Ammon's horn (tissue), 1 donor: ENCODE measurements at places on chromosomes 2 and 18.
A peak's percentile ranks its signal among the peaks of the same experiment; 100 is the strongest.

GRCh38 chr2:118198268-118198667, 110.0 kb downstream of the INSIG2 start:
- DNase-seq: no peak

- DNase-seq: no peak
These were observed 42.9 kb upstream of the MCFD2 start for GRCh38 chr2:46958431-46959017.

DNA sequence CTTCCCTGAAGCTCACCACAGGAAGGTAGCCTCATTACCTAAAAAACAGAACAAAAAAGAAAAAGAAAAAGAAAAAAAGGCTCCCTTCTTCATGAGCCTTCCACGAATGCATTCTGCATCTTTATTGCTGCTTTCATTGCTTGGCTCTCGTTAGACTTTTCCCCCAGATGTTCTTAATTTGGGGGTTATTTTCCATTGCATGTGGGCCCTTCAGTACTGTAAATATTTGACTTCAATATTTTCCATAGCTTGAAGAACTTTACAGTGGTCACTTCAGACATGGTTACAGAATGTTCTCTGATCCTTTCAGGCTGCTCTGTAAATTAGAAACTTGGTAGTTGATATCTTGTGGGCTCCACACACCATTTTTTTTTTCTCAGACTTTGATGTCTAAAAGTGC, 65.6 kb upstream of the COPS8 start:
- DNase-seq: no peak

GRCh38 chr2:70549064-70549710, 4.4 kb downstream of the TGFA start:
- no peak for DNase-seq

DNA sequence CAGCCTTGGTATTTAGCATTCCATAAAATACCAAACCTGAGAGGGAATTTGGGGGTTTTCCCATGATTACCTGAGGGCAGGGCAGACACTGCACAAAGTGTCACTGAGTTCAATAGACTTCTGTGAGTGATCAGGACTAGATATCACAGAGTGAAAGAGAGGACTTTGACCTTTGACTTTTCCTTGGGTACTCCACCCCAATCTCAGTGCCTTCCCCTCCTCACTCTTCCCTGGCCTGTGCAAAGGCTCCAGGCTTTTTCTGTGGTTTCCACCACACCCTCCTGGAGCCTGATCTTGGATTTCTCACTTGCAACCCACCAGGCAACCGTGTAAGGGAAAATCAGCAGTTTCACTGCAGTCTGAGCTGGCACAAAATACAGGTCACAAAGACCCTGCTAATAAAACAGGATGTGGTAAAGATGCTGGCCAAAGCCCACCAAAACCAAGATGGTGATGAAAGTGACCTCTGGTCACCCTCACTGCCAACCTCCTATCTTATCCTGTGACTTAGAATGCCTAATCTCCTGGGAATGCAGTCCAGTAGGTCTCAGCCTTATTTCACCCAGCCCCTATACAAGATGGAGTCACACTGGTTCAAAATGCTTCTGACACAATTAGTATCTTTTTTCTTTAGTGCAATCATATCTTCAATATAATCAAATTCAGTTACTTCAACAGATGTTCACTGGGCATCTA, 64.0 kb downstream of the BOD1L2 start:
- DNase-seq: no peak

- DNase-seq: no peak
These were observed 29.3 kb downstream of the RDH14 start for GRCh38 chr2:18531194-18531593.

GRCh38 chr2:46232860-46233259, 64.3 kb upstream of the EPAS1 start:
- peak; percentile 13 for DNase-seq

DNA sequence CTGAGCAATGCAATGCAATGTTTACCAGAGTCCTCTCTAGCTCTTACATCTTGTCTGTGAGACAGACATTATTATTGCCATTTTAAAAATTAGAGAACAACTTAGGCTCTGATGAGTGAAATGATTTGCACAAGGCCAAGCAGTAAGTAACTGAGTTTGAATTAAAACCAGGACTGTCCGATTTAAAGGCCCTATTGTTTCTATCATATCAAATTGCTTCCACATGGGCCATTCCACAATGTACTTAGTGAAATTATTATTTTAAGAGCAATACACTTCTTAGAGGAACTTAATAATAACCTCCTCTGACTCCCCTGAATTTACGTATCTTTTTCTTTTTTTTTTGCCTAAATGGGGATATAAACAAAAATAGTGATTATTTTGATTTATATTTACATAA, 64.6 kb downstream of the PLCL1 start:
- DNase-seq: no peak

DNA sequence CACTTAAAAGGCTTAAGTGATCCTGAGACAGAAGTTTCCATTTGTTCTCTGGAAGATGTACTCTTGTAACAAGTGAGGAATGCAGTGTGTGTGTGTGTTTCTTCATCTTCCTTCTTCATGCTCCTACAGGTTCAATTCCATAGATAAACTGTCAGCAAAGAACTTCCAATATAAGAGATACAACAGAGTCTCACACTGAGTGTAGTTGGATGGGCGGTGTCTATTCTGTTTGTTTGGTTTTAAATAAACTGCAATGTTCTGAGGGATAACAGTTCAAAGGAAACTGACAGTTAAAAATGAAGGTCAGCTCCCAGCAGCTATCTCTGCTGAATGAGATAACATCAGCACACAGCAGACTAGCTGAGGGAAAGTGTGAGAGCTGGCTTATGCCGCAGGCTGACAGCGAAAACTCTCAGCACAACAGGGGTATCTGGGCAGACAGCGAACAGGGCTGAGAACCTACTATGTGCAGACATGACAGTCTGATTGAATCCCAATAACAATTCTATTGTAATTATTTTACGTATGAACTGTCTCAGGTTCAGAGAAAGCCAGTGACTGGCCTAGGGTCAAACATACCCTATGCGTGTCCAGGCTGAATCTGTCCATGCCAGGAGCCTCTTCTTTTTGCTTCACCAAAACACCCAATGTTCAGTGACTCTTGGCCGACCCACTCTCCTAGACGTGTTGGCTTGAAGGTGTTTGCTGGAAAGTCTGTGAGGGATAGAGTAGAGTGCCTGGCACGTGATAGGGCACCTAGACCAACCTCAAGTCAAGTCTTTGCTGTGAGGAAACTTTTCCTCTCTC, 201.9 kb upstream of the TRIB2 start:
- DNase-seq: no peak

DNA sequence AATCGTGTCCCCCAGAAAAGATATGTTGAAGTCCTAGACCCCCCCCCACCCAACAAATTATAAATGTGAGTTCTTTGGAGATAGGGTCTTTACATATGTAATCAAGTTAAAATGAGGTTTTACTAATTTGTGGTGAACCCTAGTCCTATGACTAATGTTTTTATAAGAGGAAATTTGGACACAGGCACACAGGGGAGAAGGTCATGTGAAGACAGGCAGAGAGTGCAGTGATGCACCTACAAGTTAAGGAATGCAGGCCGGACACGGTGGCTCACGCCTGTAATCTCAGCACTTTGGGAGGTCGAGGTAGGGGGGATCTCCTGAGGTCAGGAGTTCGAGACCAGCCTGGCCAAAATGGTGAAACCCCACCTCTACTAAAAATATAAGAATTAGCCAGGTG, 5.8 kb upstream of the PMAIP1 start:
- DNase-seq: no peak

DNA sequence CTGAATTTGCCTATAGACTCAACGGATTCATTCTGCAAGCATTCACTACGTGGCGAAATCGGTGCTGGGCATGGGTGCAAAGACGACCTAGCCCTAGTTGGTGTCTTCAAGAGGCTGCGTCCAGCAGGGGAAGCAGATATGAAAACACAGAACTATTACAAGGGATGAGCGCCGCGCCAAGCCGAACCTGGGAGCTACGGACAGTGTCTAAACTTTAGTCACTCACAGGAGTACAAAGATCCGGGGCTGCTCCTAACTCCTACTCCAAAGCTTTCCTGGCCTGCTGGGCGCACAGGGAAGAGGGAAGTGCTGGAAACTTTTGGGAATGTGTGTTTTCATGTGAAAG, 732 bp upstream of the ANXA4 start:
- peak; percentile 39 for DNase-seq

DNA sequence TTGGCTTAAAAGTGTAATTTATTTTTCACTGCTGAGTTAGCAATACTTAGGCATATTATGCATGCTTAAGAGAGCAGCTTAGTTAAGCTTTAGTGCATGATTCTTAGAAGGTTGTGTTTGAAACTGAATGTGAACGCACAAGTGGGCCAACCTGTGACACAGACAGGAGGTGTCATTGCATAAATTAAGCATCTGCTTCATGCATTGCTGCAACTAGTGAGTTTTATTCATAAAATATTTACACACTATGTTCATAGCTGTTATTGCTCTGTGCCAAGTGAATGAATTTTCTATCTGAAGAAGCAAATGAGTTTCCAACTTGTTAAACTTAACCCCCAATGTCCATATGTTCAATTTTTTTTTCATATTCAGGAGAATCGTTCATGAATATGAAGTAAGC, 806.4 kb downstream of the GALR1 start:
- DNase-seq: no peak

DNA sequence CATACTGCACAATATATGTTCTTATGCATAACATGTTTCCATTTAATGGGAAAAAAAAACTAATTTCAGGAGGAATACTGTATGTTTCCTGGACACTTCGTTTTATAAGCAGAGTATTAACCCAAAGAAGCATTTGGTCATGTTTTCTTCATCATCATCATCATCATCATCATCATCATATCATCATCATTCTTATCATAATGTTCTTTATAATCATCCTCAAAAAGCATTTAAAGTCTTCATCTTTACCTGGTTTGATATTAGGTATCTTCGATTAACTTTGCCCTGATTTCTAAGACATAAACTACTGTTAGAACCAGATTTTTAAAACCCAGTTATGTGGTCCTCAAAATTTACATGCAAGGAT, 47.9 kb downstream of the ZEB2 start:
- no peak for DNase-seq

DNA sequence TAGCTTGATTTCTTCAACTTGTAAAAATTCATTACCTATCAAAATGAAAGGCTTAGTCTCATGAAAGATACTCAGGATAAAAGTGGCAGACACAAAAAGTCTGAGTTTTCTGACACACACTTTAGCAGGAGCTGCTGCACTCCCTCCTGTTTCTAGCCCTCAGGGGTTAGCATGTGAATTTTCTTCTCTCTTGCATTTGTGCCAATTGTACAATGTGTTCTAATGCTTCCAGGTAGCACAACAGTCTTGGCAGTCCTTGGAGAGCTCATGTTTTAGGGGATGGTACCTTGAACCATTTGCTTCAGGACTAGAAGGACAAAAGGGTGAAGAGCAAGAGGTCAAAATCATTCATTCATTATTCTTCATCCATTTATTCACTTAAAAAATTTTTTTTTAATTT, 316.8 kb downstream of the AFF3 start:
- DNase-seq: no peak

- DNase-seq: no peak
These were observed 116.0 kb downstream of the ABCA12 start for GRCh38 chr2:215022418-215022817.

GRCh38 chr18:70293166-70293565, 4.3 kb downstream of the SOCS6 start:
- no peak for DNase-seq

- DNase-seq: no peak
These were observed 32.9 kb downstream of the NCK2 start for GRCh38 chr2:105777506-105778055.

GRCh38 chr2:17136877-17137276, 381.4 kb downstream of the RAD51AP2 start:
- DNase-seq: no peak

GRCh38 chr2:234025466-234025865, 25.0 kb upstream of the SPP2 start:
- DNase-seq: peak; percentile 5

DNA sequence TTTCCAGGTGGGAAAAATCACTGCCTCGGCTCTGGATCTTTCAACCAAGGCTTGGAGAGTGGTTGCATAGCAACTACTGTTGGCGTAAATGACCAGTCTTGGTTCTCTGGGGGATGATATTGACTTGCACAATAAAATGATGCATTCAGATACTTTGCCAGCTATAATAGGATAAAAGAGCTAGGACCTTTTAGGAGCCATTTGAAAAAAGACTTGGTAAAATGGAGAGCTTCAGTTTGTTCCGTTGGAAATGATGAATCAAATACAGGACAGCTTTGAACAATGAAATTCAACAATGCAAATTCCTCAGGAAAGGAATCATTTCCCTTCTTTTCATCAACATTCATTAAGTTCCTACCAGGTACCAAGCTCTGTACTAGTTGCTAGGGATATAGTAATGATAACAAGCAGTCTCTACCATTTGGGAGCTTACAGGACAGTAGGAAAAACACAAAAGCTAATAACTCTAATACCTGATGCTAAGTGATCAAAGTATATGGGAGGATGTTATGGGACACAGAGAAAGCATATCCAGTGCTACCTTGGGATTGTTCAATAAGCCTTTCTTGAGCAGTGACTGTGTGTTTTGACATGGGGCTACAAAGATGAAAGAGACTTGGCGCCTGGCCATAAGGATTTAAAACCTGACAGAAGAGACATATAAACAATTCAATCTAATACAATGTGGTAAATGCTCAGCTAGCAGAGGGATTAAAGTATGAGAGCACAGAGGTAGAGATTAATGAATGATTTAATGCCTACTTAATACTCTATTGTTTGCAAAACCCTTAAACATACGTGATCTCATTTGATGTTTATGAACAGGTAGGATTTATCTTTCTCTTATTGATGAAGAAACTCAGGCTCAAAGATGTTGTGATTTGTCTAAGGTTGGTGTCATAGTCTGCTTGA, 110.7 kb downstream of the QPCT start:
- no peak for DNase-seq

GRCh38 chr2:156483741-156484173, 47.6 kb downstream of the GPD2 start:
- DNase-seq: no peak

DNA sequence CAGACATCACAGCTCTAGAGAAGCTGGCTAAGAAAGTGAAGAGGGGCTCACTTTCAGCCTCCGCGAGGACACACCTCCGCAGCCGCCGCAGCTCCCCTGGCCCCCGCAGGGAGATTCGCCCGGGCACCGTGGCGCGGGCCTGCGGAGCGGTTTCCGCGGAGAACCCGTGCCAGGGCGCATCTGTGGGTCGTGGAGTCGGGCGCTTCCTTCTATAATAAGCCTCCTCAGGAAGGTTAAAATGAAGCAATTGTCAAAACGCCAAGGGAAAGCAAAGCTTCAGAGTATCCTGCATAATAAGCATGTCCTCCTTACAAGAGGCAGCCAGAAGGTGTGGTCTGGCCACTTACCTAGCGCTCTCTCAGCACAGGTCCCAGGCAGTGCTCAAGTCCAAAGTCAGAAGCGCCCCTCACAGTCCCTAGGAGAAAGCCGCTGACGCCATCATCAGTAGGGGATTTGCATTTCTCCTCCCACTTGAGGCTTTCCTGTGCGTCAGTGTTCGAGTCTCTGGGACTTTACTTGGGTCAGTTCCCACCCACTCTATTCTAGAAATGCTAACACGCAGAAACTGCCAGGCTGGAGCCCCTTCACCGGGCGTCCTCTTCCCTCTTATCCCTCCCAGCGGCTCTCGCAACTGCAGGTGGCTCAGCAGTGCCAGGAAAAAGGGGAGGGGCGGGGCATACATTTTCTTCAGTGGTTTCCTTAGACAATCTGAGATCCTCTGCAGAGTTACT, at the start of gene STAT4:
STAT4 (minus strand) TSS at position 395 of the 731 bp plus-strand sequence. CDS start 2,791 bp downstream, outside the sequence.
- peak; percentile 32 for DNase-seq
